ENCODE measurements at places on chromosomes 13 and 19.

- DNase-seq: no peak
Measured at GRCh38 chr19:1468821-1469254, 10.2 kb downstream of the C19orf25 start.

DNA sequence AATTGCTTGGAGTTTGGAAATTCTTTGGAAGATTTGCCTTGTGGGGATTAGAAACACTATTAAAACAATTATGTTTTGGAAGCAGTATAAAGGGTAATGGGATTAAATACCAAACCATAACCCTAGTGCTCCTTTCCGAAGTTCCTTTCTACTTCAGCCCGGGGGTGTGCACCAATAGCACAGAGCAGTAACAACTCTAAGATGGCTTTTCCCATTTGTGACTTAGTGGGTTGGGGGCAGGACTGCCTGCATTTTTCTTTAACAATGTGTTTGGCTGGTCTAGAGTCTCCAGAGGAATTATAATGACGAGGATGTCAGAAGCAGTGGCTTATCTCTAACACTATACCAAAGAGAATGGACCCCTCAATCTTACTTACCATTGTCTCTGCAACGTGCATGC, 11.9 kb upstream of the IL17D start:
- no peak for DNase-seq

GRCh38 chr19:55085923-55086715, 10.4 kb downstream of the EPS8L1 start:
- DNase-seq: peak; percentile 50

DNA sequence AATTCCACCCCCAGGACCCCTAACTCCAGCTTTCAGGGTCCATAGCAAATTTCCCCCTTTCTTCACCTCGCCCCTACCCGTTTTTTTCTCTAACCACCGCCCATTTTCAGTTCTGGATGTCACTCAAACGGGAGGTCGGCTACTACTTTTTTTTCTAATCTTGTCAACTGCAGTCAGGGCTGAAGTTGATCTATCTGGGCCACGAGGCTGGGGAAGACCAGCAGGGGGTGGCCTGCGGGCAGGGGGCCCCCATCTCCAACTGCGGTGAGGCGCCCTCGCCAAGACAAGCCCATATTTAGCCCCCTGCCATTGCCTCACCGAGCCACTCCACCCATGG, 748 bp downstream of the LHFPL6 start:
- no peak for DNase-seq
